ENCODE measurements at places on chromosomes 13 and 19.

GRCh38 chr13:94712812-94713560 lies 641 bp upstream of the SOX21 start:
- H3K4me1 ChIP-seq, result peaks cover 17% of the 10 kb centered on the region
- no peak overlapping the region for H3K27ac ChIP-seq
- peaks cover 61% of the 10 kb centered on the region for H3K27me3 ChIP-seq
- no peak overlapping the region for H3K4me3 ChIP-seq
- no peak for DNase-seq
- no peaks in the 10 kb centered on the region for H3K36me3 ChIP-seq

DNA sequence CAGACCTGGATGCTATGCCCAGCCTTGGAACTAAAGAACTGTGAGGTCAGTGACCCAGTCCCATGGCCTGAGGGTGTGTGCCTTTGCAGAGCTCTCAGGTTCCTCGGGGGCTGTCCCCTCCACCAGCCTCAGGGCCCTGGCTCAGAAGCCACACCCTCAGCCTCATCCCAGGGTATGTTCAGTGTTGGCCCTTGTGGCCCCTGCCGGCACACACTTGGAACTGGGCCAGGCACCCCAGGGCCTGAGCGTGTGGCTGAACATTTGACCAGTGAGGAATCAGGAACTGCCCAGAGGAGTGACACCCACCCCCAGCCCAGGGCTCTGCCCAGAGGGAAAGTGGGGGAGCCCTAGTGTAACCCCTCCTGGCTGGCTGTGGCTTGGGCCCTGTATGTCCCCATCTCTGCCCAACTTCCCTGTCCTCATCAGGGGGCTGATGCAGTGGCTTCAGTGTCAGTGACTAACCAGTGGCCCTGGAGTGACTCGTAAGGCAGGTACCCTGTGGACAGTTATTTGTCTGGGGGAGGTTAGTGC lies 10.0 kb downstream of the NKPD1 start:
- no peak for DNase-seq
- H3K4me3 ChIP-seq, result no peak overlapping the region
- peaks cover 22% of the 10 kb centered on the region for H3K27me3 ChIP-seq
- peaks cover 15% of the 10 kb centered on the region for H3K4me1 ChIP-seq
- H3K36me3 ChIP-seq, result peaks cover 3% of the 10 kb centered on the region

DNA sequence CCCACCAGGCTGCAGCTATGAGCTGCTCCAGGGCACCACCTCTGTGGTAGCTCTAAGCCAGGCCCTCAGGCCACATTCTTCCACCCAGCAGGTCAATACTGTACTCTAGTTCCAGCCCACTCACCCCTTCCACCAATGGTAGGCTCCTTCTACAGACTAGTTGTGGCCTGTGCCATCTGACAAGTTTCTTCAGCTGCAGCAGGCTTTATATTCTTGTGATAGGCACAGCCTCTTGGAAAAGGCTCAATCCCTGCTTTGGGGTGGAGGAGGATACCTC lies 8.5 kb downstream of the MICU2 start:
- H3K27ac ChIP-seq, result peak overlapping the region; percentile 7
- H3K4me1 ChIP-seq, result peaks cover 74% of the 10 kb centered on the region
- H3K36me3 ChIP-seq, result peaks cover 22% of the 10 kb centered on the region
- DNase-seq, result no peak
- H3K4me3 ChIP-seq, result no peak overlapping the region

DNA sequence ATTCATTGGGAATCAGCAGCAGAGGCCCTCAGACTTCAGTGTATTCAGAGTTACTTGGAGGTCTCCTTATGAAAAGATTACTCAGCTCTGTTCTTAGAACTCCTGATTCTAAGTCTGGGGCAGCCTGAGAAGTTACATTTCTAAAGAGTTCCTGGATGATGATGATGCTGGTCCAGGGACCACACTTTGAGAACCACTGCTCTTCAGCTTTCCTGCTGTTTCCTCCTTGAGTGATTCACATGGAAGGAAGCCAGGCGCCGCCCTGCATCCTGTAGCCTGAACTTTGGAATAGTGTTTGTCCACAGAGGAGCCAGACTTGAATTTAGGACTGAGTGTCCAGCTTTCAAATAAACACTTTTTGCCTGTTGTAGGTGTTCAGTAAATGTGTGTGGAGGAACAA lies 2.9 kb downstream of the CEBPG start:
- peaks cover 51% of the 10 kb centered on the region for H3K36me3 ChIP-seq
- DNase-seq, result no peak
- no peaks in the 10 kb centered on the region for H3K27me3 ChIP-seq
- no peak overlapping the region for H3K4me3 ChIP-seq
- H3K4me1 ChIP-seq, result peaks cover 56% of the 10 kb centered on the region

DNA sequence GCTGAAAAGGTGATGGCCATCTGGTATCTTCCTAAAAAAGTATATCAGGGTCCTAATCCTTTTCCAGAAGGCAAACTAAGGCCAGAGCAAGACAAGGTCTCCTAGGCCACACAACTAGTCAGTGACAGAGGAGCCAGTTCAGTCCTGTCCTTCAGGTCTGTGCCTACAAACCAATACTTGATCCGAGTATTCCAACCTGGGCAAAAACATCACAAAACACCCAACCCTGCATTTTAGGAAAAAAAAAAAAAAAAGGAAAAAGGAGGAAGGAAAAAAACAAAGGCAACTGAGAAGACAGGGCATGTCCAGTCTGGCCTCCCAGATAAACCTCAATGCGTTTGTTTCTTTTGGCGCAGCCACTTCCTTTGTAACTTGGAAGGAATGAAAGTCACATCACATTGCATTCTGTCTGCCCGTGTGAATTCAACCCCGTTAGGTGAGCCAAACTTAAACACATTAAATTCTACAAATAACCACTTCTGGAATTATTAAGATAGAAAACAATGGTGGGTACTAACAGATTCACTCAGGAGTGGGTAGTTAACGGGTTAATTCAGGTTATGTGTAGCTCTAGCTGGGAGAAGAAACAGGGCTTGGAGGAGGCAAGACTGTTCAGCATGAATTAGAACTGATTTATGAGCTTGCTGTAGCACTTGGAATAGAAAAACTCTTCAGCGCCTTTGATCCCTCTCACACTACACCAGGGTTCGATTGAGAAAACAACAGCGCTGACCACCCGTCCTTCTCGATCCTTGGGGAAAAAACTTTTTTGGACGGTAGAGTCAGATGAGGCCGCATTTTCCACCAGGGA lies 43.0 kb upstream of the HNRNPA1L2 start:
- no peaks in the 10 kb centered on the region for H3K36me3 ChIP-seq
- no peak overlapping the region for H3K27ac ChIP-seq

Data from activated B cell treated with CpG ODN at 0.5 μM for 24 hours (primary cell).